ENCODE measurements at places on chromosomes 7 and 10.

DNA sequence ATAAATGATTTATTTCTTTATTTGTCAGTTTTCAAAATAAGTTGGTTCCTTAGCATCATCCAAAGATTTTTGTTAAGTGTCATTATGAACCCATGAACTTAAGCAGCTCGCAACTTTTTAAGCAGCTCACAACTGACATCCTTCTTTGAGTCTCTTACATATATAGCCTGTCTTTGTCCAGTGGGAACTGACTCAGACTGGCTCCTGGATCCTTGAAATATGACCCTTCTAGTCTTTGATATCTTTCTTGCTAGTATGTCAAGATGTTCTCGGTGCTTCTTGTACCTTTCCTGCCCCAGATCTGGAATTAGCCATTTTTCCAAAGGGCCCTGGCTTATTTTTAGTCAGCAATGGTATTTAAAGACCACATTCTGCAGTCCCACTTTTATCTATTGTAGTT, 53.9 kb upstream of the ARID5B start:
- no peak for DNase-seq

DNA sequence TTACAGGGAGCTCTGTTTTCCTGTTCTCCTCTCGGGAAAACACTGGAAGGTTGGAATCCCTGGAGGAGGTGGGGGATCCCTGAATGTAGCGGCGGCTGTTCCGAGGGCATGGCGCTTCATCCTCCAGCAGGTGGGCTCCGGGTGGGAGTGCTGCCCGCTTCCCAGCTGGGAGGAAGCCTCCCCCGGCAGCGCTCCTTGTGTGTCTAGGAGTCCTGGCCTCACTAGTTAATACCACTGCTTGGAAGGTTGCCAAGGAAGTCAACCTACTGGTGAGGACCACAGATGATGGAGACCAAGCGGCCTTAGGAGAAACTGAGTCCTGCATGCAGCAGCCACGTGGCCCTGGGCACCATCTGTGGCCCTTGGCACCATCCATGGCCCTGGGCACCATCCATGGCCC, 151.9 kb upstream of the PFKP start:
- no peak for DNase-seq

DNA sequence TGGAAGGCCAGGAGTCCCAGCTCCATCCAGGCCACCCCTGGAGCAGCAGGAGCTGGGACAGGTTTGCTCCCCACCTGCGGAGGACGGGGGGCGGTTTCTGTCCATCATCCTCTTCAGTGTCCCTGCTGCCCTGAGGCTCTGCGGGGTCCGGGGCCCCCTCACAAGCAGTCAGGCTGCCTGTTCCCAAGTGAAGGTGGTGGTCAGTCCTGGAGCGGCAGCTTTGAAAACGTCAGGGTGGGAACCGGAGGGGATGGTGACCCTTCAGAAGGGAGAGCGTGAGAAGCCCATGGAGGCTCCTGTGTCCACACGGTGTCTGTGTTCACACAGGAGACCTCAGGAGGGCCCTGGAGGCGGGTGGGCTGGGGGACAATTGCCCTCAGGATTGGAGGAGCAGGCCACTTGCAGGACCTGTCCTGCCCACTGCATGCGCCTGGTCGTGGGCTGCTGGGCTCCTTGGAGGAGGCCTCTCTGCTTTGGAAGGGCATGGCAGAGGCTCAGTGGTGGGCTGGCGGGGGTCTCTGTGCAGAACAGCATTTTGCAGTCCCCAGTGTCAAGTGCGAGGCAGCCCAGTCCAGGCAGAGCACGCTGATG, 49.3 kb upstream of the INPP5A start:
- DNase-seq = no peak

DNA sequence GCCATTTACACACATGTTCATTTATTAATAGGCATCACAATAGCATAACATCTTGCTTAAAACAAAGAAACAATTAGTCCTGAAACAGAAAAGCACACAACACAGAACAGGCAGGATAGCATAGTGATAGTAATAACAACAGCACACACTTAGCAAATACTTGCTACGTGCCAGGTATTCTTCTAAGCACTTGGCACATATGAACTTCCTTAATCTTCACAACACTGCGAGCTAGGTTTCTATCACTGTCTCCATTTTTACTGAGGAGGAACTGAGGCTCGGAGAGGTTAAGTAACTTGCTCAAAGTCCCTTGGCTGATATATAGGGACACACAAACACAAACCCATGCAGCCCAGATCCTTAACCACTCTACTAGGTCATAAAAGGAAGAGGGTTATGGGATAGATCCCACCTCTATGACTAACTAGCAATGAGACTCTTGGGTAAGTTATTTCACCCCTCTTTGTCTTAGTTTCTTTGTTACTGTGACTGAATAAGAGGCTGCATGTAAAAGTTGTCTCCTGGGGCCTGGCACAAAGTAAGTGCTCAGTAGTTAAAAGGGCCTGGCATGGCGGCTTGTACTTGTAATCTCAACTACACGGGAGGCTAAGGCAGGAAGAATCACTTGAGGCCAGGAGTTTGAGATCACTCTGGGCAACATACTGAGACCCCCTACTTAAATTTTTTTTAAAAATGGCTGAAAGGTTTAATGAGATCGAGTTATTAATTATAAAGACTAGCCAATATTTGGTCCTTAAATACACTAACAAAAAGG, 181.0 kb upstream of the RHOBTB1 start:
- no peak for DNase-seq
